Aorta (tissue), 5 donors: ENCODE measurements at places on chromosomes 2 and 18.
A peak's percentile ranks its signal among the peaks of the same experiment; 100 is the strongest.

- DNase-seq: no peak
Observed at GRCh38 chr2:4995466-4995865, 696.7 kb upstream of the SOX11 start.

DNA sequence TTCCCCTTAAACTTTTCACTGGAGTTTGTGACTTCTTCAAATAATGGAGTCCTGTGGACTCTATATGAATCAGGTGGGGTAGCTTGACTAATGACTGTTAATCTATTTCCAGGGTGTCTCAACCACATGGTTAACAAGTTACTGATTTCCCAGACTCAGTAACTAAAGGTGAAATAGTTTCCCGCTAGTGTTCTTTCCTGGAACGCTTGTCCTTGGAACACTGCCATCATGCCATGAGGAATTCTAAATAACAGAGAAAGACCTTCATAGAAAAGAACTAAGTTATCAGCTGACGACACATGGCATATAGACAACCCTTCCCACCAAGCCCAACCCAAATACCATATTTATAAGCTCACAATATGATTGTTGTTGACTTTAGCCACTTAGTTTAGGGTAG lies 1027.9 kb upstream of the FAM98A start:
- no peak for DNase-seq

GRCh38 chr18:33871363-33872025 lies 293.5 kb downstream of the ASXL3 start:
- DNase-seq: no peak

DNA sequence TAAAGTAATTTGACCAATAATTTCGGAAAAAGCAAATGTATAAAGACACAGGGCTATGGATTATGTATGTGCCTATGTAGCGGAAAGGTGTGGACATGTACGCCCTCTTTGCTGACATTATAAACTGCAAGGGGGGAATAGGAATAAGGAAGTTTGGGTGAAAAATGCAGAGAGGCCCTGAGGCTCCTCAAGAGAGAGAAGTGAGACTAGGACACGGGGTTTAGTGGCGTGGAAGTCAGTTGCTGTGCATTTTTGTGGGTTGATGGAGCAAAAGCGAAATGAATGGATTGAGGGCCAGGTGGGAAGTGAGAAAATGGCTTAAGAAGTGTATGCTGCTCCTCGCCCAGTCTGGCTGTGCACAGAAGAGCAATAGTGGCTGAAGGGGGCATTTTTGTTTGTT lies 96.2 kb upstream of the B3GNT7 start:
- no peak for DNase-seq

DNA sequence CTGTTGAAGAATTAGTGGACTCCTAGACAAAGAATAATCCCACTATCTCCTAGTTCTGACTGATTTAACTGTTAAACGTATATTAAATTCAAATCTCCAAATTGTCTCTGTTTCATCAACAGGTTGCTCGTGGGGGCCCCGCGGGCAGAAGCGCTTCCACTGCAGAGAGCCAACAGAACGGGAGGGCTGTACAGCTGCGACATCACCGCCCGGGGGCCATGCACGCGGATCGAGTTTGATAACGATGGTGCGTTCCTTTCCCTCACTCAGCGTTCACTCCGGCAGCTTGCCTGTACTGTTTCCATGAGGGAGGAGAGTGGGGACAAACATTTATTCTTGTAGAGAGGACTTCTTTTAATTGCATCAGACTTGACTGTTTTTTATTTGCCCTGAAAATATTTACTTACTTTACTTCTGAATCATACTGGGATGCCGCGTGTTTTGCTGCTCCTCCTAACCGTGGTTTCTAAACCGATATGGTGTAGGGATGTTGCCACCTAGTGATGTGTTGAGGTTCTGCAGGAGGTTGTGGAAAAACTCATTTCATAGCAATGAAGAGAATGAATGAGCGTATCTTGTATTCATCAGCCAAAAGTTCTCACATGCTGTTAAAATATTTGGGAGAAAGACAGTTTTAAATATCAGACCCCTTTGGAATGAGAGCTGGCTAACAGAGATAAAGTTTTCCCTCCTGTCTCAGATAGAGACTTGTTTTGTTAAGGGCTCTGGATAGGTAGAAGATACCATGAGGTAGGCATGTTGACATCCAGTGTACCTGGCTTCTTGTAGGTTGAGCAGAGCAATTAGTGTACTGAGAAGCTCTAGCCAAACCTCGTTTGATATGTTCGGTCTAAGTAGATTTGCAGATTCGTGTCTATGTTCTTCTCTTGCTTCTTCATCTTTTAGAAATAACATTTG lies 38.3 kb downstream of the ITGA6 start:
- DNase-seq: peak; percentile 82

- no peak for DNase-seq
Observed at GRCh38 chr2:6657855-6658254, 207.9 kb downstream of the CMPK2 start.

DNA sequence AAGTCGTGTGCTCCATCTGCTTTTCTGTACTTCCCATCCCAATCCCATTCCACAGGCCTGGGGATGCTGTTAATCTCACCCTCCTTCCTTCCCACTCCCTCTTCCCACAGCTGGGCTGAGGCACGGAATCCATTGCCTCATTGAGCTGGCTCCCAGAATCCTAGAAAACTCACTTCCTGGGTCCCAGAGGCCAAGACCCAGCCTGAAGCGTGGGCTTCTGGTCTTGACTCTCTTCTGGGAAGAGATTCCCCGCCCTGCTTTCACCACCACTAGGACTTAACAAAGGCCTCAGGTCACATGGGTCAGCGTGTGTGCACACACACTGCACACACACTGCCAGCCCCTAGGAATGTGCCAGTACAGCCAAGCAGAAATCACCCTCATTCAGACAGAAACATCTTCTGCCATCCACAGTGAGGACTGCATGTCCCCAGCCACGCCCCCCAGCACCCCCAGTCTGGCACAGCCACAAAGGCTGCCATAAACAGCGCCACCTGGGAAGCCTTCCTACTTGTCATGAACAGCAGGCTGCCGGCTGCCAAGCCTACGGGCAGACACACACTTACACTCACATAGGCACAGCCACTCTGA lies 165.8 kb downstream of the TNS1 start:
- peak; percentile 87 for DNase-seq

- no peak for DNase-seq
Observed at GRCh38 chr2:109341355-109342255, 212.6 kb downstream of the SH3RF3 start.

DNA sequence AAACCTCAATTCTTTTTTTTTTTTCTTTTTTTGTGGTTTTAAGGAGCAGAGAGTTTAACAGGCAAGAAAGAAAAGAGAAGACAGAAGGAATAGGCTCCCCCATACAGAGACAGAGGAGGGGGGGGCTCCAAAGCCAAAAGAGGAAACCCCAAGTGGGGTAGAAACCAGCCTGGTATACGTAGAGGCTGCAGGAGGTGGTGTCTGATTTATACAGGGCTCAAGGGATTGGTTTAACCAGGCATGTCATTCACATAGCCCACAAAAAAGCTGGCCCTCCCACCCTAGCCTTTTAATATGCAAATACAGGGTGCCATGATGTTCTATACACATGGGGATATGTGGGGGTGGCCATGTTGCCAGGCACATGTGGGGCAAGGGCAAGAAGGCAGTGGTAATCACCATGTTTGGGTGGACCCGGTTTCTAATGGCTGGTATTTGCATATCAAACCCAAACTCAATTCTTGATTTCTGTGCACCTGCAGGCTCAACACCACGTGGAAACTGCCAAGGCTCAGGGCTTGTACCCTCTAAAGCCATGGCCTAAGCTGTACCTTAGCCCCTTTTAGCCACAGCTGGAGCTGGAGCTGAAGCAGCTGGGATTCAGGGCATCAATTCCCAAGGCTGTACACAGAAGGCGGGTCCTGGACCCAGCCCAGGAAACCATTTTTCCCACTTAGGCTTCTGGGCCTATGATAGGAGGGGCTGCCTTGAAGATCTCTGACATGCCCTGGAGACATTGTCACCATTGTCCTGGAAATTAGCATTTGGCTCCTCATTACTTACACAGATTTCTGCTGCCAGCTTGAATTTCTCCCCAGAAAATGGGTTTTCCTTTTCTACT lies 170.3 kb downstream of the MAIP1 start:
- DNase-seq: no peak

- DNase-seq: no peak
Observed at GRCh38 chr2:20443276-20443920, 3.5 kb upstream of the RHOB start.

DNA sequence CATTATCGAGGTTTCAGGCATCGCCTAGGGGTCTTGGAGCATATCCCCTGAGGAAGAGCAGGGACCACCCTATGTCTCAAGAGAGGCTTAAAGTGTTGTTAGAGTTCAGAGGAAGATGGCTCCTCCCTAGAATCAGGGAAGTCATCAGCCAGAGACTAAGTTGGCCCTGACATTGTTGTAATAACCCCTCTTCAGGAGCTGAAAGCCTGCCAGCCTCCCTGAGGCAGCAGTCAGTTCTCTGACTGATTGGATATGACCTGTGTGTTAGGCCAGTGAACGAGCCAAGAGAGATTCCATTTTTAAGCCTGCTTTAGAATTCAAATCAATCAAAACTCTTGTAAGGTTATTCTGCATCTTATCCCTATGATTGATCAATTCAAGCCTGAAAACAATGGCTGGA lies 34.9 kb downstream of the ARHGAP28 start:
- DNase-seq: no peak

GRCh38 chr18:75127143-75128021 lies 81.6 kb downstream of the PTGR3 start:
- no peak for DNase-seq

GRCh38 chr18:62751341-62751821 lies 36.0 kb downstream of the PHLPP1 start:
- DNase-seq: no peak

GRCh38 chr2:177422271-177422670 lies 29.7 kb downstream of the AGPS start:
- no peak for DNase-seq

GRCh38 chr2:14635391-14635871 lies 2.9 kb downstream of the LRATD1 start:
- peak; percentile 91 for DNase-seq

- DNase-seq: no peak
Observed at GRCh38 chr2:128580988-128581848, 262.6 kb upstream of the HS6ST1 start.

- no peak for DNase-seq
Observed at GRCh38 chr2:151033271-151034248, 228.1 kb downstream of the RBM43 start.

- no peak for DNase-seq
Observed at GRCh38 chr2:3065928-3066327, 311.7 kb downstream of the EIPR1 start.

DNA sequence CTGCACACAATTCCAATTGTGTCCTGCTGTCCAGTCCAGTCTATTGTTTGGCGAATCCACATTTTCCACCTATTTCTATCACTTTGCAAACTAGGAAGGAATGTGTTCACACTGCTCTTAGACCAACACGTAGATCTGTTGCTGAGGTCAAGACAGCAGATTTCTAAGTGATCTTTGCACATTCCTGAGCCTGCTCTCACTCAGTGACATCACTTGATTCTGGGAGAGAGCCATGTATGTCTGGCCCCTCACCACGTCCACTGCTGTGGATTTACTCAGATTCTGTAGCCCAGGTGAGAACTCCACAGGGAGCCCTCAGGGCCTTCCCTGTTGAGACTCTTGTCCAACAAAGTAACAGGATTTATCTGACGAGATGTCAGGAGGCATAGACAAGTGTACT lies 317.2 kb downstream of the TSN start:
- DNase-seq: no peak

DNA sequence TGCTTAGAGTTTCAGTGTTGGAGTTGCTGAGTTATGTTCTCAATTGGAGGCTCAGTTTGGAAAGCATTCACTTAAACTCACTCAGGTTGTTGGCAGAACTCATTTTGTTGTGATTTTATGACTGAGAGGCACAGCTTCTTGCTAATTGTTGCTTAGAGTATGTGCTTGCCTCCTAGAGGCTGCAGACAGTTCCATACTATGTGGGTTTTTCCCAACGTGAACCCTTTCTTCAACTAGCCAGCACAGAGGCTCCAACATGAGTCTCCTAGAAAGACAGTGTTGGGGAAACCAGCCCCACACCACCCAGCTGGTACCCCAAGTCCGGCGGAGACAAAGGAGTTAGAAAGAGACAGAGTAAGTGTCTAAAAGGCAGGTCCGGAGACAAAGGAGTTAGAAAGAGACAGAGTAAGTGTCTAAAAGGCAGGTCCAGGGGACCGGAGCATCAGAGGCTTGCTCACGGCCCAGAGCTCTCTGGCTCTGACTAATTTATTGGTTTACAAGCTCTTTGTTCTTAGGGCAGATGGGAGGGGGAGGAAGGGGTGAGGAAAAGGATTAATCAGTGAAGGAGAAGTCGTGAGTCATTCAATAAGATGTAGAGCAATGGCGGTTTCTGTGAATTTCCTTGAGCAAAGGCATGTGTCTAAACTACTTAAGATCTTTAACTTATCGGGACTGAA lies 999.7 kb upstream of the LRRTM1 start:
- no peak for DNase-seq

DNA sequence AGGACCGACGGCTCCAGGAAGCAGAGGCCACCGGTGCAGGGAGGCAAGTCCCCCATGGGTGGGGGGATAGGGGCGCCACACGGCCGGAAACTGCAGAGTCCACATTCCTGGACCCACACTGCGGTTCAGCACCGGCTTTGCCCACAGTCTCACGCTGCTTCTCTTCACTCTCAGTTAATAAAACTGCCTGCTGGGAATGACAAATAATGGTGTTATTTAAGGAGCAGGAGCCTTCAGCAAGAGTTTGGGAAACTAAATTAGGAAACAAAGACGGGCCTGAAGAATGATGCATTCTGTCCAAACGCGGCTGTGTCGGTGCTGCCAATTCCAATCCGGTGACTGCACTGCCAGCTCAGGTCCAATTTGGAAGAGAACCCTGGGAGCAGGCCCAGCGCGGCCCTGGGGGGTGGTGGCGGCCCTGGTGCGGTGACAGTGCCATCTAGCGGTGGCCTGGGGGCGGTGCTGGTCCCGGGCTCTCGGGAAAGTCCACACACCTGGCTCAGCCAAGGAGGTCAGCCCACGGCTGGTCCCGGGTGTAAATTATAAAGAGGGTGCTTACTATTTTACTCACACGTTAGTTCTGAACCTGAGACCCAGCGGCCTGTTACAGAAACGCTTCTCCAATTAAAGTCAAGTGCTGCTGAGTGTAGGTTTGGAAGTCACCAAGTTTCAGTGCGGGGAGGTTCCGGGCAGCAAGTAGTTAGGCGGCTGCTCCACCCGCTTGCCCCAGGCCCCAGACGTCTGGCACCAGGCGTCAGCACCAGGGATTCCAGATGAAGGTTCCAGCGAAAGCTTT lies 73.1 kb upstream of the PXDN start:
- peak; percentile 94 for DNase-seq

DNA sequence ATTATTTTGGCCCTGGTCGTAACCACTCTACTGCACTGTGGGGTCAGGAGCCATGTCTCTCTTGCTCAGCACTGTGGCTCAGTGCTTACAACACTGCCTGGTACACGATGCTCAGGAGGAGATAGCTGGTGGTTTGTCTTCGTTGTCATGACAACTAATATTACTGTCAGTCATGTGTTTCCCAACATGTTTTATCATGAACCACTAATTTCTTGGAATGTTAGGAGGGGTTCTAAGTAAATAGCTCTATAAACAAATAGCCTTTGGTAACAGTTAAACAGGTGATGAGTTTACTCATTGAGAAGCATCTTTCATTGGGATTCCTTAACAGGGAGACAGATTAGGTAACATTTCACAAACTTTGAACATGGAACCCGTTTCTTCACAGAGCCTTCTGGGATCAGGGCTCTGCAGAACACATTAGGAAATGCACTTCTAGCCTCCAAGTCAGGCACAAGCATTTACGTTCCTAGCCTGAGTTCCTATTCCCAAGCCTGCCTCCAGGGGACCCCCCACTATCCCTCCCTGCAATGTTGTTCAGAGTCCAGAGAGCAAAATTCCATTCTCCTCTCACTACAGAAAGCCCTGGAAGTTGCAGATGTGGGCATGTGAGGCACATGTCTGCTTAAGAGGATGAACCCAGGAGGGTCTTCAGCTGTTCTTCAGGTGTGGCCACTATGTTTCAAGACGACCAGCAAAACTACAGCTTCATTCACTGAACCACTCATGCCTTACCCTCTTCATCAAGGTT lies 6.4 kb upstream of the RBM44 start:
- DNase-seq: no peak
